ENCODE measurements at places on chromosomes 7 and 10.

DNA sequence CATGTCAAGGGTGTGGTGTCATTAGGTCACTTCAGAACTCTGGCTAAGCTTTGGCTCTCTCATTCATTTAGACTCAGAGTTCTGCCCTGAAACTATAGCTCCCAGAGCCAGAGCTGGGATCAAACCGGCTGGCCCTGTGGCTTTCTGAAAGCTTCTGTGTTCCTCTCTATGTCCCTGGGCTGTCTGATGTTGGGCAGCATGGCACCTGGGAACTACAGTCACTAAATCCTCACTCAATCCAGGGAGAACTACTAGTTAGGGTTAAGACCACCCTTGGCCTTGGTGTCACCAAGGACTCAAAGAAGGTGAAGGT is 13.2 kb downstream of the ATG9B start:
- DNase-seq = no peak

- no peak for DNase-seq
Observed at GRCh38 chr10:62079885-62080559, 178.5 kb downstream of the ARID5B start.

- DNase-seq = peak; percentile 59
Observed at GRCh38 chr10:48658243-48658974, 26.3 kb upstream of the WDFY4 start.

DNA sequence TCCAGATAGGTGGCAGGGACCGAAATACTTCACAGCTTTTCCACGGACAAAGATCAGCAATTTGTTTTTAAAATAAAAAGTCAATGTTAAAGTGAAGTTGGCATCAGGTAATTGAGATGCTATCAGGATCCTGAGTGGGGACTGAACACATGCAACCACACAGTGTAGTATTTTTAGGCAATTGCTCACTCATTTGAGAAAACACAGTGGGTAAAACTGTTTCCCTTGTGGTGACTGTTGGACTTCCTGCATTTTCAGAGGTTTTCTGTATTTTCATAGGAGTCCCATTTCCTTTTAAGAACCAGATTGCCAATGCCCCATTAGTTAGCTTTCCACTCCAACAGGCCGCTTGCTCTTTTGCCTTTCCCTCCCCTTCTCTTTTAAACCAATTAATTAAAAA is 159.5 kb upstream of the ZNF32 start:
- DNase-seq = peak; percentile 14

DNA sequence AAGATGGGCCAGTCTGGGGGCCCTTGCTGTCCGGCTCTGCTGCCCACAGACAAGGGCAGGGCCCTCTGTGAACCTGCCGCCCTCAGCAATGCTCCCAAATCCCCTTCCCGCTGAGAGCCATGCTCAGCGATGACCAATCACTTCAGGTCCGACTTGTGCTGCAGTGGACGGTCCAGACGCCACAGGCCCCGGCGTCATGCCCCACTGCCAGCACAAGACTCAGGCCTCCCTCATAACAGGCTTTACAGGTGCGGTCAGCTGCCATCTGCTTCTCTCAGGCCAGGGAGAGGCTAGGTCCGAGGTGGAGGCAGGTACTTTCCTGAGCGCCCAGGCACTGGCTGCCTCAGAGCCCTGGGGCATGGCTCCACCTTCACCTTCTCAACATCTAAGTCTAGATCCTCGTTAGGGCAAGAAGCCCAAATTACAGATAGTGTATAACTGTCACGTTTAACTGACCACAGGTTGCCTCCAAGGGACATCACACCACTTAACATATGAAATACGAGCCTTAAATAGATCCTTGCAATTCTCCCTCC is 393.2 kb downstream of the PTPRN2 start:
- no peak for DNase-seq

DNA sequence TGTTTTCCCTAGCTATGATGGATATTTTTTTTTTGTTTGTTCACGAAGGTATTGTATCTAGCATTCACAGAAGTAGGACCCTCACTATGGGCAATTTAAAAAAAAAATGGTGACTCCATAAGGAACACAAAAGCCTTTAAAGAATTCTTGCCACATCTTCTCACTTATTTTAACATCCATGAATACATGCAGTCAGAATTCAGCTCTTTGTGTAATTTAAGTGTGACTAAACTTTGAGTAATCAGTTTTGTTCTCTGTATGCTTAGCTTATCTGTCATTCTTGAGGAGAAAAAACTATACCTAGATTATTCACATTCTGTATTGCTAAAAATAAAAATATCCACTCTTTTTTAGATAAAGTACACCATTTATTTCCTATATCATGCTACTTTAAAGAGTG is 313.2 kb upstream of the KCND2 start:
- DNase-seq = no peak

DNA sequence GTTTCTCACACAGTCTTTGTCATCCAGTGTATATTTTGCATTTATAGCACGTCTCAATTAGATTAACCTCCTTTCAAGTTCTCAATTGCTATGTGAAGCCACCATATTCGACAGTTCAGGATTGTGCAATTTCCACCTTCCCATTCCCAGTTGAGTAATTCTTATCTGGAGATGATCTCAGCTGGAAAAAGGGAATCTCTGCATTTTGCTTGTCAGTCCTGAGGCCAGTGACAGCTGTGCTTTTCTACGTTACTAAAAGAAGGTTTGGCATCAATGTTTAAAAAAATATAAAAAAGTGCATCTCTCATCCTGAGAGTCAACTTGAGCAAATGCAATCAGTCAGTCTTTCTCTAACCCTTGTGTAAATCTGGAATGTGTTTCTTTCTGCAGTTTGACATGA is 247.7 kb downstream of the PRKG1 start:
- no peak for DNase-seq

DNA sequence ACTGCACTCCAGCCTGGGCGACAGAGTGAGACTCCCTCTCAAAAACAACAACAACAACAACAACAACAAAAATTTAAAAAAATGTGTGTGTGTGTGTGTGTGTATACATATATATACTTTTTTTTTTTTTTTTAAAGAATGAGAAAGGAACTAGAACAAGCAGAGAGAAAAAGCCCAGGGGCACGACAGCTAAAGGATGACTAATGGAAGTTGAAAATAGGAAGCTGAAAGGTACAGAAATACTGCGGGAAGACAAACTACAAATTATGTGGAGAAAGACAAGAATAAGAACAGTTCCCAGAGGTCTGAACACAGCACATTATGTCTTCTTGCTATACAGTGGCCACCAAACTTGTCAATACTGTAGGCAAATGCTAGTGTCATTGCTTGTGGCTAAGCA is 141.9 kb upstream of the PRSS1 start:
- peak; percentile 28 for DNase-seq

- no peak for DNase-seq
Observed at GRCh38 chr10:77592946-77593636, 44.5 kb downstream of the KCNMA1 start.

DNA sequence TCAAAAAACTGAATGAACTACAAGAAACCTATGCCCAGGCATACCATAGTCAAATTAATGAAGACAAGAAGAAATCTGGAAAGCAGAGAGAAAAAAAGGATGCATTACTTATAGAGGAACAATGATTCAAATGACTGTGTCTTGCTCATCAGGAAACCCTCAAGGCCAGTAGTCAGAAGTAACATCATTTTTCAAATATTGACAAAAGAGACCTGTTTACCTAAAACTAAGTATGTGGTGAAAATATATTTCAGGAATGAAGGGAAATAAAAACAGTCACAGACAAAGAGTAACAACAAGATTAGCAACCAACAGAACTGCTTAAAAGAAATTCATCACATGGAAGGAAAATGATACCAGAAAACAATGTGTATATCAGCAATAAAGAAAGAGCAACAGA is 128.4 kb downstream of the ALOX5 start:
- no peak for DNase-seq

GRCh38 chr10:96995851-96996250 is 163.8 kb downstream of the LCOR start:
- peak; percentile 15 for DNase-seq

DNA sequence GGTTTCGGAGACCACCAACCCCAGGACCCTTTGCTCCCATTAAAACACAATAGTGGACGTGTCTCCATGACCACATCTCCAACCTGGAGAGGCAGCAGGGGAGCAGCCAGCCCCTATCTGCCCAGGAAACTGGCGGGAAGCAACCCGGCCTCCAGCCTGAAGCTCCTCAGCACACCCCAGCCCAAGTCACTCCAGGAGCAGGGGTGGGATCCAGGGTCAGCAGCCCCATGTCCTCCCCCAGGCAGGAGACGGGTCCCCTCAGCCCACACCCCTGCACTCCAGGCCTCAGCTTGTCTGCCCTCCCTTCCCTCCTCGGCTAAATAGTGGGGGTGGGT is 601 bp downstream of the ADAM8 start:
- no peak for DNase-seq

DNA sequence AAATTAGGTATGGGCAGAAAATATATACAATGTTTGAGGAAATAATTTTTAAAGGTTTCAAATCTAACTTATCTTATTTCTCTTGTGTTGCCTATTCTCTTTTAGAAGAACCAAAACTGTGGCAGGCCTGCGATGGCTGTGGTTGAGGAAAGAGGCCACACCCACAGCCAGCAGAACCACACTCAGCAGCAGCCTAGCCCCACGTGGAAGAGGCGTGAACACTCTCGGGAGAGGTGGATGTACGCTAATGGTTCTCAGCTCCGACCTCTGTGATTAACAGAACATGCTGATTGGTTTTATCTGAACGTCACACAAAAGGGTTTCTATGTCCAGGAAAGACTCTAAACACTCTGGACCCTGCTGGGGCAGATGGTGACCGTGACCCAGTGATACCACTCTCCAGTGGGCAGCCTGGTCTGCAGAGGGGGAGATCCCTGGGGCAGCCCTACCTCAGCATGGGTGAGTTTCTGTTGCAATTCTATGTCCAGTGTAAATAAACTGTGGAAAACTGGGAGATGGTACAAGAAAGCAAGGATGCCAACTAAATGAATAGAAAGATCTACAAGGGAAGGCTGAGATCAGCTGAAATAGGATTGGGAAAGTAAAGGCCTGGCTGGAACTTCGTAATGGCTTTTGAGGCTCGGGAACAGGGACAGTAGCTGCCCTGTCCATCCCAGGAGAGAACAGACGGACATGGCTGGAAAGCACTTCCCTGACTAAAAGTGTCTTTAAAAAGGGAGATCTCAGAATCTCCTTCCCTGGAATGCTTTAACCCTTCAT is 26.6 kb downstream of the DIP2C start:
- DNase-seq = no peak

GRCh38 chr10:96441987-96442643 is 71.6 kb downstream of the TLL2 start:
- no peak for DNase-seq

- no peak for DNase-seq
Observed at GRCh38 chr10:32104181-32104580, 48.0 kb upstream of the KIF5B start.

DNA sequence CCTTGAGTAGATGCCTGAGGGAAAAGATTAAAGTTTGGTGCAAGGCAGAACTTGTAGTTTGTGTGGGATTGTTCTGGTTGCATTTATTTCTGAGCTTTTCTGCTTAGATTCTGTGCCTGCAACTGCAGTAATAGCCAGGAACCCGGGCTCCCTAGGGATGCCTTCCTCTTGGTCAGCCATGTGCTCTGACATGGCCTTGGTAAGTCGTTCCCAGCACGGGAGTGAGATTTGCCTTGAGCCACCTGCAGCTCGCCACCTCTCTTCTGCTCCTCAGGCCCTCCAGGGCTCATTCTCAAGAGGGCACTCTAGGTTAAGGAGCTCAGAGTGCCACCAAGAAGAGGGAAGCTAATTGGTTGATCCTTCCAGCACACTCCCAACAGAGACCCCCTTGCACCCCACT is 350.6 kb upstream of the MKI67 start:
- no peak for DNase-seq

DNA sequence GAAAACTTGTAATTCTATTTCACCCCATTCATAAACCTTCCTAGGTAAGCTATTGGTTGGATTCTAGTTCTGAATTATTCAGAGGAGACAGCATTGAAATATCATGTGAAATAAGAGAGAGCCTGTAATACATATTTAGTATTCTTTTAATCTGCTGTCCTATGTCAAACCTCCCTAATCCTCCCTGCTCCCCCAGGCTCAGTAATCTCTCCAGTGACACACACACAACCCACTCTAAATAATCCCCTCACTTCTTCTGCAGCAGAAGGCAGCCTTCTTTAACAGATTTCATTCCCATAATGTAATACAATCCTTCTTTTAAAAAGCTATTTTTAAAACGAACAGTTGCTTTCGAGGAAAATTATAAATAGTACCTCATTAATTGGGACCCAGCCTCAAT is 639.7 kb upstream of the AUTS2 start:
- no peak for DNase-seq

DNA sequence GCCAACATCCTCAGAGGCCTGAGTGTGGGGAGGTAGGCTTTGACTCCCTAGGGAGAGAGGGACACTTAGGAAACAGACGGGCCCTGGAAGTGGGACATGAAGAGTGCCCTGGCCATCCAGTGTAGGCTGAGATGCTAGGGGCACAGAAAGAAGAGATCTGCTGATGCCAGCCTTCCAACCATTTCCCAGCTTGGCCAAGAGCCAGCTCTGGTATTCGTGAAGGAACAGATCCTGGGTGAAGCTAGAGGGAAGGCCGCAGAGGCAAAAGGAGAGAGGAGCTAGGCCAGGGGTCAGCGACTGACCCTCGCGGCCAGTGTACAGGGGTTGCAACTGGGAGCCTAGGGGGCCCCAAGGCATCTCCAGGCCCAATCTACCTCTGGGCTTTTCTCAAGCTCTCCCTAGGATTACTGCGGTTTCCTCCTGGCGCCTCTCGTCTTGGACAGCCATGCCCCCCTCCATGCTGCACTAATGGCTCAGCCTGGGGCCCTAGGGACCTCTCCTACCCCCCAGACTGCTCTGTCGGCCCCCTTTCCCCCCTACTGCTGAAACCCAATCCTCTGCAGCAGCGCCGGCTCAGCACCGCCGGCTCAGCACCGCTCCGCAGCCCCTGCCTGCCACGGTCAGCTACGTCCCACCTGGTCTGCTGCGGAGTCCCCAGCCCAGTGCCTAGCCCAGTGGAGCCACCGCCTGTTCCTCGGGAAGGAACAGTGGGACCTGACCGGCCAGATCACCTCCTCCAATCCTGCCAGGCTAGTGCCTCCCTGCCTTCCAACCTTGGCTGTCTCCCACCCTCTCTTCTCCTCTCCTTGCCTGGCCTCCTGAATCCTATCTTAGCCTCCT is at the start of gene ASIC3:
Gene ASIC3 (plus strand): TSS at position 556 of the 840 bp plus-strand sequence. CDS start 355 bp downstream, outside the sequence.
- no peak for DNase-seq

- no peak for DNase-seq
Observed at GRCh38 chr7:116906391-116906790, 44.0 kb downstream of the CAPZA2 start.

DNA sequence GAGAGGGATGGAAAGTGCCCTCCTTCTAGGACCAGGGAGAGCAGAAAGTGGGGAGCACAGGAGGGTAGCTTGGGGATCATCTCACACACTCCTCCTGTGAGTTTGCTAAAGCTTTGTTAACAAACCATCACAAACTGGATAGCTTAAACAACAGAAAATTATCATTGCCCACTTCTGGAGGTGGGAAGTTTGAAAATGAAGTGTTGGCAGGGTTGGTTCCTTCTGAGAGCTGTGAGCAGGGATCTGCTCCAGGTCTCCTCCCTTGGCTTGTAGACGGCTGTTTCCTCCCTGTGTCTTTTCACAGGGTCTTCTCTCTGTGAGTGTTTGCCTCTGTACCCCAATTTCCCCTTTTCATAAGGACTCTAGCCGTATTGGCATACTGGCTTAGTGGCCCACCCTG is 32.0 kb upstream of the CXCL12 start:
- DNase-seq = no peak
